ENCODE measurements at places on chromosomes 6 and 20. TPM values are rescaled to one million over a fixed set of nuclear protein-coding genes. Genes with fewer than 3 reads are reported as not detected.

DNA sequence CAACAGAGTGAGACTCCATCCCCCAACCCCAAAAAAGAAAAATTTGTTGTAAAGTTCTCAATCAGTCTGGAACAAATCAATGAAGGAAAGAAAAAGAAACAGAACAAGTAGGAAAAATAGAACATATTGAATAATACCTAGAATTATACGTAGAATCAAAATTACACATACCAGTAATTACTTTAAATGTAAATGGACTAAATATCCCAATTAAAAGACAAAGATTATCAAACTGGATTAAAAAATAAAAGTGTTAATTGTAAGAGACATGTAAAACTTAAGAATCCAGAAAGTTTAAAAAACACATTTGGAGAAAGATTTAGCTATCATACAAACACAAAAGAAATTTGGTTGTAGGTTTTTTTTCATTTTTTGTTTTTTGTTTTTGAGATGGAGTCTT lies 12.3 kb upstream of the CDYL start:
- no peak overlapping the region for H3K27ac ChIP-seq
- H3K4me1 ChIP-seq = no peaks in the 10 kb centered on the region
- no peak for DNase-seq
- H3K4me3 ChIP-seq = no peak overlapping the region
- no peaks in the 10 kb centered on the region for H3K36me3 ChIP-seq

- no peaks in the 10 kb centered on the region for H3K36me3 ChIP-seq
- no peak for DNase-seq
- H3K4me1 ChIP-seq = peaks cover 4% of the 10 kb centered on the region
- H3K27ac ChIP-seq = no peak overlapping the region
- H3K27me3 ChIP-seq = no peaks in the 10 kb centered on the region
Measured at GRCh38 chr20:23340524-23340923, 10.1 kb upstream of the NXT1 start.

- no peak for DNase-seq
- peaks cover 7% of the 10 kb centered on the region for H3K27me3 ChIP-seq
- no peak overlapping the region for H3K27ac ChIP-seq
- H3K4me1 ChIP-seq = peaks cover 7% of the 10 kb centered on the region
Measured at GRCh38 chr6:36702656-36703055, 5.0 kb downstream of the RAB44 start.

Gene C2
- total RNA-seq = 2.2 TPM

DNA sequence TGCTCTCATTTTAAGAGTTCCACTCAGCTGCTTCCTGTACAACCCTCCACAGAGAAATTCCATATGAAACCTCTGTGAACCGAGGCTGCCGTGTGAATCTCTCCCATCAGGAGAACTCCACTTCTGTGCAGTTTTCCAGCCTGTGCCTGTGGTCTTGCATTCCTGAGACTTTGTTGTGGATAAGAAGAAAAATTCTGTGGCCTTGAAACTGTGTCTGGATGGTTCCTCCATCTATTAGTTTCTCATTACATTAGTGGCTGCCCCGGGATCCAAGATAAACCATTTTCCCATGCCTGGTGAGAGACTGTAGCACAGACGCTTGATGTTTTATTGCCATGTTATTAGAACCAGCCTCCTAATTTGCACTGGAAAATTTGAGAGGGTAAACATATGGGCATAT lies 40.8 kb upstream of the TIAM2 start:
- DNase-seq = no peak
- peaks cover 19% of the 10 kb centered on the region for H3K4me1 ChIP-seq

Gene DNAH8
- total RNA-seq = 0.06 TPM

Gene OPN5
- total RNA-seq = not detected

GRCh38 chr20:57465943-57466342 lies 59.0 kb downstream of the CTCFL start:
- H3K4me3 ChIP-seq = no peak overlapping the region
- no peak for DNase-seq
- H3K27ac ChIP-seq = no peak overlapping the region
- H3K36me3 ChIP-seq = no peaks in the 10 kb centered on the region
- H3K27me3 ChIP-seq = peaks cover 2% of the 10 kb centered on the region
- no peaks in the 10 kb centered on the region for H3K4me1 ChIP-seq

GRCh38 chr6:139847457-139847813 lies 473.0 kb upstream of the CITED2 start:
- DNase-seq = no peak
- no peaks in the 10 kb centered on the region for H3K36me3 ChIP-seq
- no peak overlapping the region for H3K27ac ChIP-seq
- H3K27me3 ChIP-seq = no peaks in the 10 kb centered on the region

GRCh38 chr20:63495741-63496595 lies 2.9 kb downstream of the EEF1A2 start:
- peak; percentile 82 for DNase-seq
- H3K27me3 ChIP-seq = peaks cover 21% of the 10 kb centered on the region
- H3K4me1 ChIP-seq = peaks cover 2% of the 10 kb centered on the region
- no peak overlapping the region for H3K27ac ChIP-seq

DNA sequence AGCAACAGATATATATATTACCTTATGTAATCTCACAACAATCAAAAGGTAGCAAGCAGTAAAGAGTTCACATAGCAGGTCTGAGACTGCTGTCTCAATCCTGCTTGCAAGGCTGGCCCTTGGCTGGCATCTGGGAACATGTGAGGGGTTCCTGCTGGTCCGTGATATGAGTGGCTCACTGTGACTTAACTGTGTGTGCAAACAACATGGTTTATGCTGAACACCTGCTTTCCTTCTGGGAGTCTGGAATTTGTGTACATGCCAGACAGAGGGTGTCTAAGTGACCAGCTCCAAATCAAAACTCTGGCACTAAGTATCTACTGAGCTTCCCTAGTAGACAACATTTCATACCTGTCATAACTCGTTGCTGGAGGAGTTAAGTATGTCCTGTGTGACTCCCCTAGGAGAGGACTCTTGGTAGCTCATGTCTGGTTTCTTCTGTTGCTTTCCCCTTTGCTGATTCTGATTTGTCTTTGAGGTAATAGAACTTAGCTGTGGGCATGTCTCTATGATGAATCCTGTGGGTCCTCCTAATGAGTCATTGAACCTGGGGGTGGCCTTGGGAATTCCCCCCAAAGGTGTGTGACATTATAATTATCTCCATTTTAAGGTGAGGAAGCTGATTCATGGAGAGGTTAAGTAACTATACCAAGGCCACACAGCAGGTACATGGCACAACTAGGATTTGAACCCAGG lies 131.6 kb upstream of the NEDD9 start:
- peaks cover 63% of the 10 kb centered on the region for H3K4me1 ChIP-seq
- no peak for DNase-seq
- H3K4me3 ChIP-seq = no peak overlapping the region
- no peak overlapping the region for H3K27ac ChIP-seq

DNA sequence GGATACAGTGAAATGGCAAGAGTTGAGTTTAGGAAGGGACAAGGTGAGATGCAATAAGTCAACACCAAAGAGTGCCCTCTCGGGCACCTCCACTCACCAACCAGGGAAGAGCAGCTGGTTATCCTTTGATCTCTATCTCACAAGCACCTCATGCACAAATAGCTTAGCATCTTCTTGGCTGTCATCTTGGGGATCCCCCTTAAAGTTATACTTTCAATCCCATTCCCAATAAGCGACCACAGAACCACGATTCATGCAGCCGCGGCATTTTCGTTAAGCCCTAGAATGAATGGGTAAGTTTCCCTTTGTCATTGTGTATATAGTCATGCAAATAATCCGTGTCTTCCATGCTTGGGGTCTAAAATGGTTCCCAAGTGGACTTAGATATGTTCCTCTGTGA lies 73.5 kb downstream of the ADTRP start:
- no peak overlapping the region for H3K4me3 ChIP-seq
- no peaks in the 10 kb centered on the region for H3K27me3 ChIP-seq
- H3K27ac ChIP-seq = no peak overlapping the region

Gene KCNS1
- total RNA-seq = 0.11 TPM

All from activated naive CD8-positive, alpha-beta T cell treated with anti-CD3 and anti-CD28 coated beads, Interleukin-2, amount 10 ng/mL, durations not matched to agents 7 days and 5 days (primary cell).